T-helper 22 cell (primary cell): ENCODE measurements at places on chromosomes 16 and 17.

DNA sequence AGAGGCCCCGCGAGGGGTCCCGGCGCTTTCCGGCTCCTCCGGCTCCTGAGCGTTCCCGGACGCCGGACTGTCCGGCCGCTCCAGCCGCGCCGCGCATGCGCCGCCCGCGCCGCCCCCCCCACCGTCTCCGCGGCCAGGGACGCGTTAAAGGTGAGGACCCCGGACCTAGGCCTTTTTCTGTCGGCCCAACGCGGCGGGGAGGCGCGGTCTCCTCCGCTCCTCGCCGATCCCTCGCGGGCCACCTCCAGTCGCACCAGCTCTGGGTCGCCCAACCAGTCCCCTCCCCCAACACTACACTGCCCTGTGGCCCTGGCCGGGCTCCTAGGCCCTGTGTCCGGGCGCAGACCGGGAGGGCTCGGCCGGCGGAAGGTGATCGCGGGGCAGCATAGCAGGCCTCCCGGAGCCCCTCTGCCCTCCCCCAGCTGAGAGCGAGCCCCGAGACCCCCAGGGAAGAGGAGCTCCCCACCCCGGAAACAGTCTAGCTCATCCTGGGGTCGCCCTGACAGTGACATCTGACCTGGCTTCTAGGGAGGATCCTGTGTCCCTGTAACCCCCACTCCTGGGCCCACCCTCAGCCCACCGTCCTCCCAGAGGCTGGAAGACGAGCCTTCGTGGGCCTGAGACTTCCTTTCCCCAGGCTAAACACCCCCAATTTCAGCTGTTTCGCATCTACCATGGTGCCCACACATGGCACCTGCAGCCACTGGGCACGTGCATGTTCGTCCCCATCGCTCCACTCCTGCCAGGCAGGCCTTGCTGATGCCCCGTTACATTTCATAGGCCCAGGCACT, 14.7 kb upstream of the BCAR1 start:
- no peak for DNase-seq

DNA sequence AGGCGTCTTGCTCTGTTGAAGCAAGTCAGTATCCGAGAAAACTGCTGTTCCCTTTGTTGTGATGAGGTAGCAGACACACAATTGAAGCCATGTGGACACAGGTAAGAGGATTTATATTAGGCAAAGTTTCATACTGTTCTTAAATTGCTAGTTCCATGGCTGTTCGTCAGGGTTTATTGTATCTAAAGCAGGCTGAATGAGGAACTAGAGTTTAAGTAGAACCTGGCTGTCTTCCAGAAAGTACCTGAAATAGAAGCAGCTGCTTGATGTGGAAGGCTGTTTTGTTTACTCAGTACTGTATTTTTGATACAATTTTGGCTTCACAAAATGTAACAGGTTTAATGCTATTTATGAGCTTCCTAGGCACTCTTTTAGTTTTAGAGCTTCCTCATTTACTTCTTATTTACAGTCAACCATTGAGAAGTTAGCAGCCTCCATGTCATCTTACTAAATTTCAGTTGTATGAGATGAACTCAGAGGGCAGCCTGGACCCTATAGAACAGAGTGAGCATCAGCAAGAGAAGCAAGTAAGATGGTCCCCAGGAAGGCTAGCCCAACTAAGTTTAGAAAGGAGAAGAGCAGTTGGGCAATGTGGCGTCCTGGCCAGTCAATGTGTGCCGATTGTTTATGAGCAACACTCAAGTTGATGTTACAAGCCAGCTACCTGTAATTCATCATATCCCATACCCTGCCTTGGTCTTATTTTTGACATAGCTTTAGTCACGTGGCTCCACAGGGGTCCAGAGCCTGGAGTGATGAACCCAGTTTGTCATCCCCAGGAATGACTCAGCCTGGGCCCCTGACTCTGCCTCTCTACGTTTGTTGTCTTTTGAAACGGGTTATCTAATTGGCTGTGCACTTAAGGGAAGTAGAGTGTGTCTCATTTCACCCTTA, 9.7 kb upstream of the ARL2BP start:
- no peak for DNase-seq

DNA sequence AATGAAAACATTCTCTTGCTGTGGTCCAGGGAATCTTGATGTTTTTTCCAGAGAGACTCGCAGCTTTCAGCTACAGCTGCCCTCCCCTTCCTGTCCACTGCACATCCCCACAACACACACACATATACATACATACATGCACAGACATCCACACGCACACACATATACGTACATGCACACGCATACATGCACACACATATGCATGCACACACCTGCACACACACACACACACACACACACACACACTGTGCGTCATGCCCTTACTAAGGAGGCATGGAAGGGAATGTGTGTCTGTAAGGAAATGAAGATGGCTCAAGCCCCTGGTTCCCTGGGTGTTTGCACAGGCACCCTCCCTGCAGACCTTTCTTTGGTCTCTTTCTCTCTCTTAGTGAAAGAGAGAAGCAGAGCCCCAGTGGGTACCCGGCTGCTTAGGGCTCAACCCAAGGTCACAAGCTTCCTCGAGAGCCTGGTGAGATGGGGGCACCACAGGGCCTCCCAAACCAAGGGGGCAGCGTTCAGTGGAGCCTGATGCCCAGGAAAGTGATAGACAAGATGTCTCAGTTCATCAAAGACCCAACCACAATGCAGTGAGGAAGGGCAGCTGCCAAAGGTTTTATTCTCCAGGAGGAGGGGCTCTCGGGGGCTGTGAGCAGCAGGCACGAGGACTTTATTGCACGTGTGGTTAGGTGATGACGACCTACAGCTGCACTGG, 33.3 kb downstream of the TNFRSF13B start:
- DNase-seq: no peak

DNA sequence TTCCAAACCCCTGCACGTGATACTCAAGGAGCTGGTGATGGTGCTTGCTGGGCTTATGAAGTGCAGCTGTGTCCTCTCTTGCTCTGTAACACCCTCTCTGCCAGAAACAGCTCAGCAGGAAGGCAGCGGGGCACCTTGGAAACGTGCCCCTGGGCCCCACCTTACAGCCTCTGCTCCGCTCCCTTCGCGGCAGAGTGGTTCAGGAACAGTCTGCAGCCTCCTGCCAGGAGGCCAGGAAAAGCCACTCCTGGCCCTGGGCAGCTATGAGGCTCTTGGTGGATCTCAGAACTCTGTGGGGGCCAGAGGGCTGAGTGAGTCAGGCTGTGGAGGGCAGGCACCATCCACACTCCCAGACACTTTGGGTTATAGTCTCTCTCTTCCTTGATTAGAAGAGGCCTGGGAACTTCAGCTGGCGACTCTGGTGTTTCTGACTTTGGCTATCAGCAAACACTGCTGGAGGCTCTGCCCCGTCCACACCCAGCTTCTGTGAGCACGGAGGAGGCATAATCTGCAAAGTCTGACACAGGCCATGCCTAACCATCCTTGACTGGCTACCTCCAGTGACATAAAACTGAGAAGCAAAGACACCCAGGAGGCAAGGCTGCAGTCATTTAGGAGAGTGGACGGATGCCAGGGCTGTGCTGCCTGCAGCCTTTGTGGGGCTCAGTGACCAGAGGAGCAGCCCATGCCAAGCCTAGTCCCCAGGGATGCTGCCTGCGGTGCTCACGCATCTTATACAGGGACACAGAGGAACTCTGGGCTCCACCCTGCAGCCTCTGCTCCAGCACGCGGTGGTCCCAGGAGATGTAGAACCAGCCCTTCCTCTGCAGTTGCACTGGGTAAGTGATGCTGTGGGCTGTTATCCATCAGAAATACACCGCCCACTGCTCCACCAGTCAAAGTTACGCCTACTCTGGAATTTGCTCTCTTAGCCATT, 65.3 kb downstream of the METRNL start:
- no peak for DNase-seq

DNA sequence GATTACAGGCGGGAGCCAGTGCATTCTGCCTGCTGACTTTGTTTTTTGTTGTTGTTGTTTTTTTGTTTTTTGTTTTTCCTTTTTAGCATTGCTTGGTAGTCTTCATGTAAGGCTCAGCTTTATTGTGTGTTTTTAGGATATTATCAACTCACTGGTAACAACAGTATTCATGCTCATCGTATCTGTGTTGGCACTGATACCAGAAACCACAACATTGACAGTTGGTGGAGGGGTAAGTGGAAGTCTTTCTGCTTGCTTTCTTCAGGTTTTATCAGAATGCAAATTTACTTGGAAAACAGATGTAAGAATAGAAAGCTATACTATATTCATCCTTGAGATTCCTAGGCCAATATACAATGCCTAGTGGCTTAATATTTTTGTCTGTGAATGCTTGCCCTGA, 3.3 kb upstream of the CMTM1 start:
- DNase-seq: no peak

GRCh38 chr16:15507301-15507958, 73.0 kb downstream of the BMERB1 start:
- DNase-seq: no peak

DNA sequence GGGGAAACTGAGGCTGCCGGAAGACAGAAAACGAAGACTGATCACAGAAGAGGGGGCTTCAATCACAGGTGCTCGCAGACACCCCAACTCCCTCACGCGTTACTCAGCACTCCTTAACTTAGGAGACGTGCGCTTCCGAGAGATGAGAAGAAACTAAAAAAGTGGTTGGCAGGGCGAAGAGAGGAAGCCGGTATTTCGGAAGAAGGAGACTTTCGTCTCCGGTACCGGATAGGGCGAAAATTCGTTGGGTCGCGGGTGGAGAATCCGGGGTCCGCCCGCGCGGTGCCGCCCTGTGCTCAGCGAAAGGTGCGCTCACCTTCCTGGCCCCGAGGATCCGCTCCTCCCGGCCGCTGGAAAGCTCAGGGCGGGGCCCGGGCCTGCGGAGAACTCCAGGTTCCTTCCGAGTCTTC, 917 bp upstream of the TBX2 start:
- DNase-seq: no peak

DNA sequence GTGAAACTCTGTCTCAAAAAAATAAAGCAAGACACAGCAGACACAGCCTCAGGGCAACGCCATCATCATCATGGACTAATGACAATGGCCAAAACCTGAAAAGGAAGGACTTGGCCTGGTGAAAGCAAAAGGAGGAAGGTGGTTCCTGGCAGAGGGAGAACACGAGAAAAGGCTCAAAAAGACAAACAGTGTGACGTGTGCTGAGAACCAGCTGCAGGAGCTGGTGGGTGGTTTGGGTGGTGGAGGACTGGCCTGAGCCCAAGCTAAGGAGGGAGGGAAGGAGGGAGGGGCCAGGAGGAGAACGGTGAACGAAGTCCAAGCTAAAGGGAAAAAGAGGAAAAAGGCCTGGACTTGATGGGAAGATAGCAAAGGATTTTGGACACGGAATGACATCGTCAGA, 85.1 kb downstream of the SLC39A11 start:
- DNase-seq: no peak

- peak; percentile 16 for DNase-seq
Observed at GRCh38 chr16:85735225-85735635, 15.7 kb downstream of the C16orf74 start.

DNA sequence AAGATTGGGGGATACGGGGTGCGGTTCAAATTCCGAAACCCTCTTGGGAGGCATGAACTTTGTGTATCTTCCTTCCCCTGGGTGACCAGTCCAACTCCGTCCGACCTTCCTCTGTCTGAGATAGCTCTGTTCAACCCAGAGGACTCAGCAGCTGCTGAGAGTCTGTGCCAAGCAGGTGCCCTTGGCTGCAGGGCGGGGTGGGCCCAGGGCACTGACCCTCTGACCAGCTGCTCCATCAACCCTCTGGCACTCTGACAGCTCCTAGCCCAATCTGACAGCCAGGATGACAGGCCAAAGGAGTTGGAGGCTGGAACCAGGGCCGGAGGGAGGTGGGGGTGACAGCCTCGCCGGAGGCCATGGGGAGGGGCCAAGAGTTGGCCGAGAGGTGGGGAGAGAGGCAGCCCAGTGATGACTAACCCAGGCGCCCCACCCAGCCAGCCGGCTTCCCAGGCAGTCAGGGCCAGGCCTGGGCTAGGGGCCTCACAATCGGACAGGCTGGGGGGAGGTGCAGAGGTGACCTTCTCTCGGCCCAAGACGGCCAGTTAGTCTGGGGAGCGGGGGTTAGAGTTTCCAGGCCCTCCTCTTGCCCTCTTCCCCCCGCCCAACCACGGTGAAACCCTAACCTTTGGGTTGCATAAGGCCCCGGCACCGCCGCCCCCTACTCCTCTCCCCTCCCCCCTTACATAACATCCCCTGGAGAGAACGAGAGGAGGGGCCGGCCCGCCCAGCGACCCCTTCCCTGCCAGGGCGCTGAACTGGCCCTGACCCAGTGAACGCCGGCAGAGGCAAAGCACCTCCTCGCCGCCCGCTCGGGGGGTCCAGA, 5.0 kb upstream of the TLCD2 start:
- peak; percentile 24 for DNase-seq

GRCh38 chr16:27109666-27110523, 43.2 kb downstream of the C16orf82 start:
- DNase-seq: peak; percentile 44

DNA sequence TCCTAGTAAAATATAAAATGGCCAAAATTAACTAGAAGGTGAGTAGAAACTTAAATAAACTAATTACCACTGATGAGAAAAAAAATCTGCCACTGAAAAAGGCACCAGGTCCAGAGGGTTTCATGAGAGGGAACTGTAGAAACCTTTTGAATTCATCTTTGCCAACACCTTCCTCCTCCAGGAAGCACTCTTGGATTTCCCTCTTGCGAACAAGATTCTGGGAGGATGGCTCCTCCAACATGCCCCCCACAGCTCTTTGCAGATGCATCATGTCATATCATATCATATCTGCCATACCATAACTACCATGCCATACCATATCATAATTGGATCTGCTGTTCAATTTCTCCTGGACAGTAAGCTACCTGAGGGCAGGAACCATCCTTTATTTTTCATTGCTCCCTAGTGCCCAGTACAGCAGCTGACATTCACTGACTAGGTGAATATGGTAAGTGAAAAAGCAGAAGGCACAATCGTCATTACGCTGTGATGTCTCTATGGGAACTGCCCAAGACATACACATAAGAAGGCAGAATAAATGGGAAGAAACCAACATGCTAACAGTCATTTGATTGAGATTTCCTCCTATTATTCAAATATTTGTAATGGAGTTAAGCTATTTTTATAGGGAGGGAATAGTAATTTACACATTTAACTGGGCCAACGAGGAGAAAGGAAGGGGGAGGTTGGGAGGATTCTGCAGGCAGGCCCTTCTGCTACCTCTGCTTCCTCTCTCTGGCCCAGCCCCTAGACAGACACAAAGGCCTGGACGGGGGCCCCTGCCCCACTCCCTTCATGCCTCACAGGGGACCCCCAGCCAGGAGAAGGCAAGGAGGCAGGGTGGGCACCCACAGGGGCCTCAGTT, 110.1 kb upstream of the SMURF2 start:
- DNase-seq: no peak

DNA sequence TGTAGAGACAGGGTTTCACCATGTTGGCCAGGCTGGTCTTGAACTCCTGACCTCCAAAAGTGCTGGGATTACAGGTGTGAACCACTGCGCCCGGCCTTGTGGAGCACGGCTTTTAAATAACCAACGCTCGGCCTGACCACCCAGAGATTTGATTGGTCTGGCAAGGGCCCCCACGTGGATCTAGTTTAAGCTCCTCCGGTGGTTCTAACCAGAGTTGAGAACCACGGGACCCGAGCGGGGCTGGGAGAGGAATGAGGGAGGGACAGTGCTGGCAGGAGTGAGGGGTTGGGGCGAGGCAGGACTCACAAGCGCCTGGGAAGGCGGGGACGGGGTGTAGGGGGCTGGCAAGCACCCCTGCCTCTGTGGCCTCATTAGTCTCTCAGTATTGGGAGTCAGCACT, 3.0 kb downstream of the NLRC3 start:
- no peak for DNase-seq

- no peak for DNase-seq
Observed at GRCh38 chr16:49839017-49839825, 16.7 kb downstream of the ZNF423 start.

- DNase-seq: no peak
Observed at GRCh38 chr16:520847-521246, 6.7 kb upstream of the CAPN15 start.

- DNase-seq: no peak
Observed at GRCh38 chr17:79317916-79318315, 243.3 kb downstream of the ENGASE start.

- no peak for DNase-seq
Observed at GRCh38 chr17:21036361-21036881, 6.4 kb downstream of the USP22 start.
